ENCODE measurements at places on chromosomes 6 and 20. TPM values are rescaled to one million over a fixed set of nuclear protein-coding genes. Genes with fewer than 3 reads are reported as not detected.

DNA sequence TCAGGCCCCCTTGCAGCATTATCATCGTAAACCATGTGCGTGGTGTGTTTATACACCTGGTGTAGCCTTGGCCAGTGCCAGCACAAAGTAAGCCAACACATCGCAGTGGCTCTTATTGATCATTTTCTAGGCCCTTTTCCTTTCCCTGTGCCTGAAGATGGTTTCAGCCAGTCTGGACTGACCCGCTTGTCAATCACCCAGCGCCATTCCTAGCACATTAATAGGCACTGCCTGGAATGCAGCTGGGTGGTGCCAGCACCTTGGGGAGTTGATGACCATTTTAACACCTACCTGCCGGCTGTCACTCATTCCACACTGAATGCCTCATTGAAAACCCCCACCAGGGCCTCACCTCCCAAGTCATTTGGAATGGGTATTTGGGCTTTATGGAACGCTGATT lies 4.9 kb upstream of the UQCC2 start:
- DNase-seq = no peak

GRCh38 chr6:15079288-15079817 lies 166.5 kb upstream of the JARID2 start:
- DNase-seq = no peak

DNA sequence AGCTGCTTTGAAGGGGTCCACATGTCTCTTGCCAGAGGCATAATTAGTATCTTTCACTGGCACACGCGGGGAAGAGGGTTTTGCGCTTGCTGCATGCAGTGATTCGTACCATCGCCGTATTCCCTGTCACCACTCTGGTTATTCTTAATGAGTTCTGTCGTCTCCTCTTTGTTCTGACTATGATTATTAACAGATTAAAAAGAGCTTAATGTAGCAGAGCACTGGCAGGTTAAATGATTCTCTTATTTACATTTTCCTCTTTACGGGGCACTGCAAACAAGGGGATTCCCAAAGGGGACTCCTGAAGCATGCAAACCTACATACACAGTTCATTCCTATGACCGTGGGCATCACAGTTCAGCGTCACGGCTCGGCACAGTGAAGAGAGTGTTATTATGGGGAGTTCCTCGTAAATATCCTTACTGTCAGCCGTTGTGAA lies 204.8 kb downstream of the DTNBP1 start:
- DNase-seq = no peak

- no peak for DNase-seq
These were observed 206.6 kb upstream of the MARCKS start for GRCh38 chr6:113650610-113650979.

- no peak for DNase-seq
These were observed 79.0 kb downstream of the TULP4 start for GRCh38 chr6:158391276-158391675.

- DNase-seq = no peak
These were observed 371.0 kb downstream of the EPHA7 start for GRCh38 chr6:93048381-93048780.

The CDSN gene
- total RNA-seq = not detected

DNA sequence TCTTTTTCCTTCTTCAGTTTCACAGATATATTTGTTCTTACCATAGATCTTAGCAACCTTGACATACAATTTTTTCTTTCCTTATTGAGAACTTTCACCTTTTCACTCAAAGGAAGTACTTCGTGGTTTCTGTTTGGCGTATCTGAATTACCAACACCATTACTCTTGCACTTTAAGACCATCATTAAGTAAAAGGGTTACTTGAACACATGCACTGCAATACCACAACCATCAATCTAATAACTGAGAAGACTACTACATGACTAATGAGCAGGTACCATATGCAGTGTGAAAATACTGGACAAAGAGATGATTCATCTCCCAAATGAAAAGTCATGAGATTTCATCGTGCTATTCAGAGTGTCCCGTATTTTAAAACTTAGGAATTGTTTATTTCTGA lies 21.7 kb upstream of the SENP6 start:
- no peak for DNase-seq

The CARMIL1 gene
- 18.4 TPM for total RNA-seq

The SEL1L2 gene
- total RNA-seq = not detected

The FAM162B gene
- 2.2 TPM for total RNA-seq

DNA sequence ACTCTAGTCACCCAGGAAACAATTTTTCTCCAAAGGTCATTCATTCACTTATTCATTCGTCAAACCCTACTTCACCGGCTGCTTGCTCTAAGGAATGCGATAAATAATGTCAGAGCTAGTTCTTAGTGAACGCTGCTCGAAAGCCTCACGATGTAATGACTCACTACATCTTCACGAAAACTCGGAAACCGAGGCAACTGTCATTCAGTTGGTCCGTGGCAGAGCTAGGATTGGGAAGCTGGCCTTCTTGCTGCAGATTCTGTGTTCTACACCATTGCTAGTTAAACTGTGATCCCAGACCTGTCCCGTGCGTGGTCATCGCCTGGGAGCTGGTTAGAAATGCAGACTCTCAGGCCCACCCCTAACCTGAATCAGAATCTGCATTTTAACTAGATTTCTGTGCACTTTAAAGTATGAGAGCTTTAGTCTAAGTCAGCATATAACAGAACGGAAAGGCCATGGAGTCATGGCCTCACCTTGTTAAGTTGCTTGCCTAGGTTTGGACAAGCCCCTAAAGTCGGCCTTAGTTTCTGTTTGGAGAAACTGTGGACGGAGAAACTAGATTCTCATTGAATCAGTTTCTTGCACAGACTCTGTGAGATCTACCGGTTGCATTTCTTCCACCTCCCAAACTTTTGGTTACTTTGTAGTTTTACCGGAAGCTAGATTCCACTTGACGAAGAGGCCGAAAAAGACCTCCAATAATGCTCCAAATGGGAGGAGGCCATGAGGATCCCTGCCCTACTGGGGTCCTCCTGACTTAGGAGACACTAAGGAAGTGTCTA lies 651 bp upstream of the CCND3 start:
- no peak for DNase-seq

DNA sequence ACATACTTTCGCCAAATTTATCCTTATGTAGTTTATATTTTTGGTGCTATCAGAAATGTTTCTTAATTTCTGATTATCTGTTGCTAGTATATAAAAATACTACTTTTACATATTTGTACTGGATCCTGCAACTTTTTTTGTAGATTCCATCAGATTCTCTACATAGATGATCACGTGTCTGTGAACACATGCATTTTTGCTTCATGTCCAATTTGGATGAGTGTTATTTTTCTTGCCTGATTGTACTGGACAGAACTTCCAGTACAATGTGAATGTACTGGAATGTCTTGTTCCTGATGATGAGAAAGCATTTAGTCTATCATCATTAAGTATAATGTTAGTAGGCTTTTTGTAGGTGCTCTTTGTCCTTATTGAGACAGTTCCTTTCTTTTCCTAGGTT lies 25.0 kb upstream of the SSR1 start:
- no peak for DNase-seq
